Activated naive CD8-positive, alpha-beta T cell treated with anti-CD3 and anti-CD28 coated beads, Interleukin-2, amount 50 U/mL, for 24 hours (primary cell): ENCODE measurements at places on chromosomes 16 and 17.
A peak's percentile ranks its signal among the peaks of the same experiment; 100 is the strongest.

DNA sequence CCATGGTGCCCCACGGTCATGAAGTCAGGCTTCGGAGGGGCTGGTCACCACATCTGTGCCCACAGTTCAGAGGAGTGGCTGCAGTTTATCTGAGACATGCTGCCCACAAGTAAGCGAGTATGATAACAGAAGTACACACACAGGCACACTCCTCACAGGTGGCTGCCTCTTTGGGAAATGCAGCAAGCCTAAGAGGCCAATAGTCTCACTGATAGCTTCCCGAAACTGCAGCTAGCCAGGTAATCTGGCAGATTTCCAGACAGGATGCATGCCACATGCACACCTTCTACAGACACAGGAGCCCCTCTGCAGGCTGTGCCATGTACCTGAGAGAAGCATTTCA, 12.6 kb upstream of the GFOD2 start:
- H3K27me3 ChIP-seq = no peaks in the 10 kb centered on the region
- no peak for DNase-seq
- peaks cover 1% of the 10 kb centered on the region for H3K36me3 ChIP-seq
- no peak overlapping the region for H3K27ac ChIP-seq
- H3K4me3 ChIP-seq = no peak overlapping the region

DNA sequence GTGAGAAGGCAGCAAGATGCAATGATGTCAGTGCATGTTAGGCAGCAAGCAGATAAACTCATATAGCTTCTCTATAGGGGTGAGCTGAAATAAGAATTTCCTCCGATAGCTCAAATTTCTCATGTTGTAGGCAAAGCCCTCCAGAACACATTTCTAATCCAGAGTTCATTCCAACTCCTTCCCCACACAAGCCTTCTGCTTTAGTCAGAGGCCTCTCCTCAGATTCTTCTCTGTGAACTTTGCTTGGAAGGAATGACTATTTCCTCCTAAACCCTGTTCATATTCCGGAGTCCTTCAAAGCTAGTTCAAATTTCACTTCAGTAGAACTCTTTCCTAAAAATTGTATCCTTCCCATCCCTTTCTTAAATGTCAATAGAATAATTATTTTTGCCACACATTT, 144.8 kb downstream of the KCNJ2 start:
- no peaks in the 10 kb centered on the region for H3K36me3 ChIP-seq
- no peak overlapping the region for H3K4me3 ChIP-seq
- H3K4me1 ChIP-seq = no peaks in the 10 kb centered on the region
- H3K27ac ChIP-seq = no peak overlapping the region
- no peaks in the 10 kb centered on the region for H3K27me3 ChIP-seq

GRCh38 chr17:47352848-47353247, 29.1 kb downstream of the EFCAB13 start:
- H3K4me1 ChIP-seq = peaks cover 3% of the 10 kb centered on the region
- no peak overlapping the region for H3K27ac ChIP-seq
- H3K4me3 ChIP-seq = no peak overlapping the region
- no peaks in the 10 kb centered on the region for H3K27me3 ChIP-seq
- peaks cover 12% of the 10 kb centered on the region for H3K36me3 ChIP-seq

- H3K27ac ChIP-seq = no peak overlapping the region
- H3K4me1 ChIP-seq = peaks cover 53% of the 10 kb centered on the region
- no peak overlapping the region for H3K4me3 ChIP-seq
- H3K27me3 ChIP-seq = no peaks in the 10 kb centered on the region
These were observed 253.9 kb downstream of the SEC14L1 start for GRCh38 chr17:77394540-77395295.

DNA sequence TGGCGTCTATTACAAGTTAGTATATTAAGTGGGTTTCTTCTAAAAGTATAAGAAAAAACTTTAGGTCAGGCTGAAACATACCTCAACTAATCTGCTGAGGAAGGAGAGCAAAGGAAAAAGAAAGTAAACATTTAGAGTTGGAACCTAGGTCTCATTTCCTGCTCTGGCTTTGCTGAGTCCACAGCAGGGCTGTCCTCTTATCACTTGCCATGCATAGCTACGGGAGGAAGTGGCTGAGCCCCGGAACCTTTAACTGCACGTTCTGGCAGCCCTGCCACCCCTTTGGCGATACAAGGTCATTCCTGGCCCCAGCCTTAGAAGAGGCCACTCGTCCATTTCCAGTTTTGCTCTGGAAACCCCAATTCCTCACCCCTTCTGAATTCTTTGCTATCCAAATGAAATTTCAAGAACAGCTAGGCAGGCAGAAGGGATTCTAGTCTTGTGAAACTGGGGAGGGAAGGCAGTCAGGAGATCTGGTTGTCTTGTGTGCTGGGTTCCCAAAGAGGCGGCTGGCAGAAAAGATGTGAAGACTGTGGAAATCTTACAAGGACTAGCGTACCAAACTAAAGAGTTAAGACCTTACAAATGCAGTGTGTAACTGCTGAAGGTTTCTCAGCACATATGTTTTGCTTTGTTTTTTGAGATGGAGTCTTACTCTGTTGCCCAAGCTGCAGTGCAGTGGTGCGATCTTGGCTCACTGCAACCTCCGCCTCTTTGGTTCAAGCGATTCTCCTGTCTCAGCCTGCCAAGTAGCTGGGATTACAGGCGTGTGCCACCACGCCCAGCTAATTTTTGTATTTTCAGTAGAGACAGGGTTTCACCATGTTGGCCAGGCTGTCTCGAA, 19.1 kb downstream of the WIPI1 start:
- peaks cover 2% of the 10 kb centered on the region for H3K36me3 ChIP-seq
- peaks cover 53% of the 10 kb centered on the region for H3K4me1 ChIP-seq

GRCh38 chr16:81778861-81779535, at the start of gene PLCG2:
Gene PLCG2 (plus strand): TSS chr16:81779291. CDS start chr16:81785990, 6,699 bp downstream.
- DNase-seq = peak; percentile 81
- H3K36me3 ChIP-seq = no peaks in the 10 kb centered on the region
- no peak within 1 kb of the TSS for H3K27ac ChIP-seq
- peaks cover 22% of the 10 kb centered on the region for H3K4me1 ChIP-seq

DNA sequence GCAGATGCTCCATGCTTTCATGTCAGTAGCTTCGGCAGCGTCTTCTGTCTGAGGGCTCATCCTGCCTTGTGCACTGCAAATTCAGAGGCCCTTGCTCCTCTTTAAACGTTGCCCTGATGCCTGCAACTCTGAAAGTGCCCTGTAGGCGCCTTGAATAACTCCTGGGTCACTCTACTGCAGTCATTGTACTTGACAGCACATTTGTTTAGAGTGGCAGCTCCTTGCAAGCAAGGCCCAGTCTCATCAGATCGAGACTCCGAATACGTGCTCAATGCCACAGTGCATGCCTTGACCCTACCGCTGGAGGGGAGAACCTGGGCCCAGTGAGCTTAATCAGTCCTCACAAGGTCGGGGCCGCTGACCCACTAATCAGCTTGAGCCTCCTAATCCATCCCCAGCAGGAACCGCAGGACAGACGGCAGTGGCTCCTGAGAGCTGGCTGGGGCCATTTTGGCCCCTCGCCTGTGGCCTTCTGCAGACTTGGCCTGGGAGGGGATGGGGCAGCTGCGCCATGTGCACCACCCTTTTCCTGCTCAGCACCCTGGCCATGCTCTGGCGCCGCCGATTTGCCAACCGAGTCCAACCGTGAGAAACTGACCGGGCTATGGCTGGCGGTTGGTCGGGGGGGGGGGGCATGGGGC, at the start of gene PRCD:
Gene PRCD, plus strand, starts transcription at position 414 of the 641 bp plus-strand sequence. Its CDS starts 98 bp downstream, at position 512.
- H3K27me3 ChIP-seq = peaks cover 30% of the 10 kb centered on the region
- no peak within 1 kb of the TSS for H3K27ac ChIP-seq
- DNase-seq = no peak
- no peaks in the 10 kb centered on the region for H3K4me1 ChIP-seq

GRCh38 chr16:49431591-49432290, 58.1 kb downstream of the C16orf78 start:
- no peaks in the 10 kb centered on the region for H3K4me1 ChIP-seq
- DNase-seq = no peak
- no peaks in the 10 kb centered on the region for H3K36me3 ChIP-seq
- no peaks in the 10 kb centered on the region for H3K27me3 ChIP-seq

- DNase-seq = no peak
- no peak overlapping the region for H3K4me3 ChIP-seq
- H3K27ac ChIP-seq = no peak overlapping the region
- H3K4me1 ChIP-seq = peaks cover 6% of the 10 kb centered on the region
These were observed 66.1 kb upstream of the FOXF1 start for GRCh38 chr16:86444261-86444660.

GRCh38 chr16:87416826-87417527, 24.8 kb downstream of the MAP1LC3B start:
- peak; percentile 34 for DNase-seq
- no peak overlapping the region for H3K4me3 ChIP-seq
- H3K4me1 ChIP-seq = no peaks in the 10 kb centered on the region

- no peaks in the 10 kb centered on the region for H3K36me3 ChIP-seq
- H3K27ac ChIP-seq = no peak overlapping the region
- H3K4me3 ChIP-seq = no peak overlapping the region
- DNase-seq = no peak
- peaks cover 23% of the 10 kb centered on the region for H3K4me1 ChIP-seq
- H3K27me3 ChIP-seq = peaks cover 11% of the 10 kb centered on the region
These were observed 65.9 kb upstream of the TNRC6C start for GRCh38 chr17:77892469-77893143.

GRCh38 chr17:55263569-55264277, 1.0 kb upstream of the HLF start:
- no peaks in the 10 kb centered on the region for H3K36me3 ChIP-seq
- peak overlapping the region; percentile 51 for H3K4me3 ChIP-seq
- peaks cover 75% of the 10 kb centered on the region for H3K27me3 ChIP-seq
- H3K4me1 ChIP-seq = peaks cover 17% of the 10 kb centered on the region
- DNase-seq = no peak
- H3K27ac ChIP-seq = no peak overlapping the region
